Naive thymus-derived CD4-positive, alpha-beta T cell (primary cell): ENCODE measurements at places on chromosomes 12 and 14.

DNA sequence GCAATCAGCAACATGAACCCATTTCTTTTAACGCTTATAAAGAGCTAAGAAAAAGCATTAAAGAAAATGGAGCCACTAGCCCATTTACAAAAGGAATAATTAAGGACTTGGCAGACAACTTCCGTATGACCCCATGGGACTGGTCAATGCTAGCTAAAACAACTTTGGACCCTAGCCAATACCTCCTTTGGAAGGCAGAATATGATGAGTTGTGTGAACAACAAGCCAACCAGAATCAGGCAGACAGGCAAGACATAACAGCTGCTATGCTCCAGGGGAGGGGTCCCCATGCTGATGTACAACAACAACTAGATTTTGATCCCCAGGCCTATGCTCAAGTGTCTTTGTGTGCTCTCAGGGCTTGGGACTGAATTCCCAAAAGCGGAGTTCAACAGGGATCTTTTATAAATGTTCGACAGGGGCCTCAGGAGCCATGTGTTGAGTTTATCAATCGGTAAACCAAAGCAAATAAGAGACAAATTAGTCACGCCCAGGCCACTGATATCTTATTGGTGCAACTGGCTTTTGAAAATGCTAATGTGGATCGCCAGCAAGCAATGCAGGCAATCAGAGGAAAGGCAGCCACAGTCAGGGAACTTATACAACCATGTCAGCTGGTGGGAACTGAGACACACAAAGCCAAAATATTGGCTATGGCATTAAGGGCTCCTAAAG is 254.4 kb upstream of the DIO2 start:
- DNase-seq: no peak

DNA sequence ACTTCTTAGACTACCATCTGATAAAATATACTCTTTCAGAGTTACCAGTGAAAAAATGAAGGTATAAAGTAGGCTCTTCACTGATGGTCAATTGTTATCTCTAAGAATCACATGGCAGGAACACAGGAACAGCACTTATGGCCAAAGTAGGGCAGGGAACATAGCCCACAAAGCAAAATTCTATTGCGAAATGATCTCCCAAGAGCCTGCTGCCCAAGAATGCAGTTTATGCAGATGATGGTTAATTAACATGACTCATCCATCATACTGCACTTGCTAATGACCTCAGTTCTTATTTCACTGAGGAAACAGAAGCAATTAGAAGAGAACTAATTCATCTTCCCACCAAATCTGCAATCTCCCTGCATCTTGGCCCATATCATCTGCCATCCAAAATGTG is 133.8 kb downstream of the SLC2A13 start:
- no peak for DNase-seq

DNA sequence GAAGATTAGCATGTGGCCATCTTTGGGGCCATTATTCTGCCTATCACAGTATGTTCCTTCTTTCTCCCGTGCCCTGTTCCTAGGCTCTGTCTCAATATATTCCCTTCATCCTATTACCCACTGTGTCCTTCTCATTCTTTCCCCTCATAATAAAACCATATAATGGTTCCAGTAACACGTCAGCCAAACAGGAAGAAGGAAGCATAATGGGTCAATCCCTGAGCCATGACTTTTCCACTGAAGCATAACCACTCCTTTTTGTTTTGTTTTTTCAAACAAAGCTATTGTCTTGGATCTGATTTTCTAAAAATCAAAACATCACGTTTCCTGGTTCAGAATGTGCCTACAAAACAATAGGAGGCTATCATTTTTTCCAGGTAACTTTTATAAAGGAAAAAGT is 21.3 kb upstream of the RHOJ start:
- no peak for DNase-seq

DNA sequence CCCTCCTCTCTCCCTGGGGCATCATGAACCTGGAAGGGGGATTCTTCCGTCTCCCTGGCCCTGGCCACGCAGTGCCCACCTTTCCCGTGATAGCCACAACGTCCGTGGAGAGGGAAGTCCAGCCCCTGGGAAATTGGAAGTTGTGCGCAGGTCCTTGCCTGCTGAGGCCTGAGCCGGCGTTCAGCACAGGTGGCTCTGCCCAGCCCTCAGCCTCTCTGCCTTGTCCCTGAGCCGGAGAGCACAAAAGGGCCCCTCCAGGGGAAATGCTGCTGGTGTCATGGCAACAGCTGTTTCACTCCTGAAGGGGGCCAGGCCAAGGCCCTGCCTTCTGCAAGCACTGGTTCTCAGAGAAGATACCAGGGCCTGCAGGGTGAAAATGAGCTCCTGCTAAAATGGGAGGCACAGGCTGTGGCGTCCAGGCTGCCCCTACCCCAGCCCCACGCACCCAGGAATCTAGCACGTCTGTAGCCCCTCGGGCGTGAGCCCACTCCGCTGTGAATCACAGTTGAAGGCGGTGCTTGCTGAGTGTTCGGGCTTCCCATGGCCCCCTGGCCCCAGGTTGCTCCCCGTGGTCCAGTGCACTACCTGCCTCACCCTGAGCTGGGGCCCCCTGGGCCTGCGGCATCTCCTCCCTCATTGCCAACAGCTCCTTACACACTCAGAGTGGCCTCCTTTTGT is 149.4 kb downstream of the ADGRD1 start:
- DNase-seq: no peak

DNA sequence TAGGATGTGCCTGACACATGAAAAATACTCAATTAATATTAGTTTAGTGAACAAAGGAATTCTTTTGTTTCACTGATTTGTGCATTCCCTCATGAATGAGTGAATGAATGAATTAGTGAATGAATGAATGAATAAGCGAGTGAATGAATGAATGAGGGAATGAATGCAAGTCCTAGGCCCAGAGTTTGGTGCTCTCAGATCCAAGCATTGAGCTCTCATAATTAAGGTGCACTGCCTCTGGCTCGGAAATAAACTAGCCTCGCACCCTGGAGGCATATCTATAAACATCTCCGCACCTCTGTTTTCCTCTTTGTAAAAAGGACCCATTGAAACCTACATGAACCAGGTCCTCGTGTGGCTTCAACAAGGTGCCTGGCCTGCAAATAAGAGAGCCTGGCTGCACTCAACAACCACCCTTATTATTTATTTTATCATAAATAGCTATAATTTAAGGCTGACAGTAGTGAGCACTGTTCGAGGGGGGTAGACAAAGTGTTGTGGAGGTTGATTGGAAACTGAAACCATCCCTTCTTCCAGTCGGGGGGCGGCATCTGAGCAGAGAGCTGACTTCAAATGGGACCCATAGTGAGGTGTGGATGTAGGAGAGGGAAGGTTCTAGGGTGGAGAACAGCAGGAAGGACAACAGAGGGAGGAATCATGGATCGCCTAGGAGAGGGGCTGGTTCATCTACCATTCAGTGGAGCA is 316.8 kb downstream of the BCL11B start:
- no peak for DNase-seq

GRCh38 chr12:40942326-40942725 is 245.8 kb upstream of the PDZRN4 start:
- DNase-seq: no peak

DNA sequence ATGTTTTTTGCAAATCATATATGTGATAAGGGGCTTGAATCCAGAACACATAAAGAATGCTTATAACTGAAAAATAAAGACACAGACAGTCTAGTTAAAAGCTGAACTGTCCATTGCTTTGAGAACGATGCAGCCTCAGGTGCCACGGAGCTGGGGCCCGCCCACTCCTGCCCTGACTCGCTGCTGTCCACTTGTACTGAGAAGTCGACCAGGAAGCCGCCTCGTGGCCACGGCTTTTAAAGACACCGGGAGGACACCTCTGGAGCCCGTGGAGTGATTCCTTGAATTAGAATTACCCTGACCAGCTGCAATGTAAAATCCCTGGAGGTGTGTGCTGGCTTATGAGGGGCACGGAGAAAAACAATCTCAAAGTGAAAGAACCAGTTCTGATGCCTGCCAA is 23.9 kb upstream of the TEX22 start:
- DNase-seq: no peak
